Suprapubic skin (tissue), 4 donors: ENCODE measurements at places on chromosomes 11 and 22. TPM values are rescaled to one million over a fixed set of nuclear protein-coding genes. Genes with fewer than 3 reads are reported as not detected.

Gene CACNA1I
- 0.17 TPM for total RNA-seq

Gene OR51I1
- total RNA-seq: not detected

Gene OR4A5
- not detected for total RNA-seq

Gene FAM111A
- total RNA-seq: 55.7 TPM

DNA sequence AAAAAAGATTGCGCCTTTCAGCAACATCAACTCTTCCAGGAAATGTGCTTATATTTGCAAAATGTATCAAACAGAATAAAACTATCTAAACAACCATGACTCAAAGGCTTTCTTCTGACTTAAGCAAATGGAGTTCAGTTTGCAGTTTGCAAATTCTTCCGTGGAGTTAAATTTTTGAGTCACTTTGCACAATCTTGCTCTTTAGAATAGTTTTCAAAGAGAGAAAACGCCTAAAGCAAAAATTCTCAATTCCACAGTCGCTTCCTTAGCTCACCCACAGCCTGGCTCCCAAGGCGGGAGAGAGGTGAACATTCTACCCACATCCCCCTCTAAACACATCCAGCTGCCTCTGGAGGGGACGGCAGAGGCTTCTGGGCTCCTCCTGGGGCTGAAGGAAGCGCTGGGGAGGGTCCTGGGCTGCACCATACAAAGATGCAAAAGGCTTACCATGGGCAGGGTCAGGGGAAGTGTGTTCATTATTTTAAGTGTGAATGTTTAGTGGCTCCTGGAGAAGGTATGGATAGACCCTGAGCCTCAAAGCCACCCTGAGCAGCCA is 1487.3 kb downstream of the TBC1D22A start:
- H3K27me3 ChIP-seq: peaks cover 46% of the 10 kb centered on the region
- H3K4me3 ChIP-seq: no peak overlapping the region
- no peak overlapping the region for H3K27ac ChIP-seq
- peak; percentile 72 for DNase-seq
- no peaks in the 10 kb centered on the region for H3K36me3 ChIP-seq

- no peak overlapping the region for H3K4me3 ChIP-seq
- DNase-seq: no peak
- no peak overlapping the region for H3K27ac ChIP-seq
- H3K4me1 ChIP-seq: peaks cover 39% of the 10 kb centered on the region
Observed at GRCh38 chr11:110090466-110091026, 2.6 kb upstream of the ZC3H12C start.
